ENCODE measurements at places on chromosomes 6 and 20. TPM values are rescaled to one million over a fixed set of nuclear protein-coding genes. Genes with fewer than 3 reads are reported as not detected.

Gene ALDH5A1
- 27.5 TPM for polyA plus RNA-seq

Gene SLC17A3
- 1.2 TPM for polyA plus RNA-seq

Gene MAPK13
- 27.0 TPM for polyA plus RNA-seq

Gene ZNF133
- 27.2 TPM for polyA plus RNA-seq

DNA sequence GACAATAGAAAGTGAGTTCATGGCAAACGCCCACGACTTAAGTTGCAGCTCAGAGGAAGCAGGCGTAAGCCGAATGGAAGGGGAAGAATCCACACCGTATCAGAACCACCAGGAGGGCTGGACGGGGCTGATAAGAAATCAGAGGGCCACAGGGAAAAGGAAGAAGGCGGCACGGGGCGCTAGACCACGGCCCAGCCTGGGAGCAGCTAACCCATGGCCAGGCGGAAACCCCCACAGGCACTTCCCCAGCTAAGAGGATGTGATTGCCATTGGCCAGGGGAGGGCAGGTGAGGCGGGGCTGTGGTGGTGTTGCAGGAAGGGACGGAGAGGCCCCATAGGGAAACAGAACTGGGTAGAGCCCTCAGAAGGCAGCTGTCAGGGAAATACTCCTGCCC is 174.0 kb upstream of the AFDN start:
- no peak for DNase-seq

DNA sequence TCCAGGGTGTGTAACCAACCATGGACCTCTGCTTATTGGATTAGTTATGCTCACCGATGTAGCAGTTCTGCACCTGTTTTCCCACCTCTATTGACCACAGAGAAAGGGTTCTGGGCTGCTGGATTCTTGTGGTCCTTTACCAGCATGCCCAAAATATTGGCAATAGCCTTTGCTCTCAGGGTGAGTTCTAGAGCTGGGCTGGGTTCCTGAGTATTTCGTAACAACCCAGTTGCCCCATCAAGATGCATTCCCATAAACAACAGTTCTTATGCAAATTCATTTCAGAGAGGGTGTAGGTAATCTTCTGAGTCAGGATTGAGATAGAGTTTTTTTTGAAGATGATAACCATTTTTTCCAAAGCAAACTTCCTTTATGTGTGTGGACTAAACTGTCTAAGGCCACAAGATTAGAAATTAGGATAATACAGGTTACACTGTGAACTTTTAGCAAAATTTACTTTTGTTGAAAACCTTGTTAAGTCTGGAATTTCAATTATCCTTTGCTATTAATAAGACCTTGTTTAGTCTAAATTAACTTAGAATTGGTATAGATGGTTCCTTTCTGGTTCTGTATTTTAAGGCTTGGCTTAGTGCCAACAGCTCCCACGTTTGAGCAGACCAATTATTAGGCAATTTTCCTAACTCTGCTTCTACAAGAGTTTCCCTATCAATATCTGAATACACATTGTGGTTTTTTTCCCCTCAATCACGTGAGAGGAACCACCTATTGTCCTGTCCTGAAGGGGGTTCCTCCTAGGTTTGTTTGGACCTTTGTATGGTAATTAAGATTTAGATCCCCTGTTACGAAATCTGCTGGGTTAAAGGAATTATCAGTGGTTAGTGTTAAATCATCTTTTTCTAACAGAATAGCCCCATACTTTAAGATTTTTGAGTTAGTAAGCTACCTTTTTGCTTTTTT is 46.1 kb downstream of the TBX18 start:
- DNase-seq, result no peak

- DNase-seq, result no peak
Measured at GRCh38 chr20:4082406-4083097, 67.2 kb upstream of the RNF24 start.

DNA sequence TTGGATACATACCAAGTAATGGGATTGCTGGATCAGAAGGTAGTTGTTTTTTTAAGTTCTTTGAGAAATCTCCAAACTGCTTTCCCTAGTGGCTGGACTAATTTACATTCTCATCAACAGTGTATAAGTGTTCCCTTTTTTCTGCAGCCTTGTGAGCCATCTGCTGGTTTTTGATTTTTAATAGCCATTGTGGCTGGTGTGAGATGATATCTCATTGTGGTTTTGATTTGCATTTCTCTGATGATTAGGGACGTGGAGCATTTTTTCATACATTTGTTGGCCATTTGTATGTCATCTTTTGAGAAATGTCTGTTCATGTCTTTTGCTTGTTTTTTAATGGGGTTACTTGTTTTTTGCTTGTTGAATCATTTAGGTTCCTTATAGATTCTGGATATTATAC is 34.8 kb downstream of the TOP1 start:
- no peak for DNase-seq

GRCh38 chr20:61581825-61582188 is 329.7 kb downstream of the CDH4 start:
- DNase-seq, result no peak
